ENCODE measurements at places on chromosomes 11 and 22. TPM values are rescaled to one million over a fixed set of nuclear protein-coding genes. Genes with fewer than 3 reads are reported as not detected.

- peak; percentile 30 for DNase-seq
These were observed 31.0 kb upstream of the PICALM start for GRCh38 chr11:86099874-86100273.

- DNase-seq = no peak
These were observed 37.4 kb downstream of the PDGFB start for GRCh38 chr22:39207141-39208012.

DNA sequence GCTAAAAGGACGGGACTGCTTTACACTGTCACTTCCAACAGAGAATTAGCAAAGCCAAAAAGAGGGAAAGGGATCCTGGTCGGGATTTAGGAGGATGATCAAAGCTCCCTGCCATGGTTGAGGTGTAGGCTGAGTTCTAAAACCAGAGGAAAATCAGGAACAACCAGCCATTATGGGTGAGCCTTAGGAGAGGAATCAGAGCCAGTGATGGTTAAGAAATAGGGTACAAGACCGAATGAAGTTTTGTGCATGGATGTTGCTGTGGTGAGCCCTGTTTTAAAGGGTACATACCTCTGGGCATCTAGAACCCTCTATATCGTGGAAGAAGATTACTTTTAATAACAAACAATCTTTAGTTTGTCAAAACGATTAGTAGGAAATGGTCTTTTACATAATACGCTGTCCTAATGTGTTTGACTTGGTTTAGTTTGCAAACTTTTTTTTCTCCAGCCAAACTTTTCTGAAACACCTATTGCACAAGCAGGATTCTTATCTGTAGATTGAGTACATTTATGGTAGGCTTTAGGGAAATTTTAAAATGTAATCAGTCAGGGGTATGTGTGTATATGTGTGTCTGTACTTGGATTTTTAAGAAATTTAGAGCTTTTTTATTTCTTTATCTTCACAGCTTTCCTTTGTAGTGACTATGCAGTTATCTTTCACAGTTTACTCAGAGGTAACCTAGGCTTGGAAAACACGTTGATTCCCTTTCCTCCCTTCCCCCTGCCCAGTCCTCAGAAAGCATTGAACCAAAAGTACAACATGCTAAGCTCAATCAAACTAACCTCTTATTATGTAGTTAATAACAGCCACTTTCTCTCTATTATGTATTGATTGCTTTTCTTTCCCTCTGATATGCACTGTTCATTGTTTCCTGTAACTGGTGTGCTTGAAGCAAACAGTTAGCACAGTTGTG, 26.8 kb downstream of the TRIM44 start:
- no peak for DNase-seq

The MMP13 gene
- total RNA-seq = 0.15 TPM

The P2RY6 gene
- 0.59 TPM for total RNA-seq

The MN1 gene
- total RNA-seq = 0.51 TPM

- DNase-seq = peak; percentile 96
These were observed 678 bp upstream of the ZFP91 start for GRCh38 chr11:58578136-58578634.

The FXYD6 gene
- 0.54 TPM for total RNA-seq

GRCh38 chr11:94325681-94326080, 21.3 kb downstream of the IZUMO1R start:
- peak; percentile 28 for DNase-seq

The PNPLA5 gene
- not detected for total RNA-seq

DNA sequence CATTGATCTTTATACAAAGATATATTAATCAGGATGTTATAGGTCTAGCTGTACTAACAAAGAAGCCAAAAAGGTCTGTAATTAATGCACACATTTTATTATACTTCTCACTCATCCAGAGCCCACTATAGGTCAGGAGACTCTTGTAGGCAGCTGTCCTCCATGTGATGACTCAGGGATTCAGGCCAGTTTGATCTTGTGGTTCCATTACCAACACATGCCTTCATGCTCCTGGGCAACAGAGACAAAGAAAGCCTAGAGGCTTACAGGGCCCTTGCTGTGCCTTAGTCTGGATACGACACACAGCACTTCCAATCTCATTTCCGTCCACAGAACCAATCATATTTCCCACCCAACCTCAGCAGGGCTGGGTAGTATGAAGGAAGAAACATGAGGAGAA, 150.3 kb upstream of the NCAM1 start:
- no peak for DNase-seq

The UQCR10 gene
- 93.7 TPM for total RNA-seq

DNA sequence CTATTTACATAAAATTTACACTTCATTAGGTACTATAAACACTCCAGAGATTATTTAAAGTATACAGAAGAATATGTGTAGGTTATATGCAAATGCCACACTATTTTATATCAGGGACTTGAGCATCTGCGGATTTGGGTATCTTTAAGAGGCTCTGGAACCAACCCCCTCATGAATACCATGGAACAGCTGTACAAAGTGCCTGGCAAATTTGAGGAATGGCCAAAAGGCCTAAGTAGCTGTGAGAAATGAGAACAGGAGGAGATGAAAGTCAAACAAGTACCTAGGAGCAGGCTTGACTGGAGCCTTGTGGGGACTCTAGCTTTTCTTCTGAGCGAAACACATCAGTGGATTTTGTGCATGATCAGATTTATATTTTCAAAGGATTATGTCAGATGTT, 149.3 kb downstream of the RBFOX2 start:
- DNase-seq = no peak

- DNase-seq = no peak
These were observed 32.5 kb upstream of the OR6M1 start for GRCh38 chr11:123838659-123839058.

GRCh38 chr22:36471341-36471821, 10.1 kb downstream of the TXN2 start:
- DNase-seq = no peak

GRCh38 chr22:25018009-25018408, 65.5 kb downstream of the KIAA1671 start:
- no peak for DNase-seq

GRCh38 chr11:108635106-108635505, 29.8 kb upstream of the DDX10 start:
- no peak for DNase-seq

DNA sequence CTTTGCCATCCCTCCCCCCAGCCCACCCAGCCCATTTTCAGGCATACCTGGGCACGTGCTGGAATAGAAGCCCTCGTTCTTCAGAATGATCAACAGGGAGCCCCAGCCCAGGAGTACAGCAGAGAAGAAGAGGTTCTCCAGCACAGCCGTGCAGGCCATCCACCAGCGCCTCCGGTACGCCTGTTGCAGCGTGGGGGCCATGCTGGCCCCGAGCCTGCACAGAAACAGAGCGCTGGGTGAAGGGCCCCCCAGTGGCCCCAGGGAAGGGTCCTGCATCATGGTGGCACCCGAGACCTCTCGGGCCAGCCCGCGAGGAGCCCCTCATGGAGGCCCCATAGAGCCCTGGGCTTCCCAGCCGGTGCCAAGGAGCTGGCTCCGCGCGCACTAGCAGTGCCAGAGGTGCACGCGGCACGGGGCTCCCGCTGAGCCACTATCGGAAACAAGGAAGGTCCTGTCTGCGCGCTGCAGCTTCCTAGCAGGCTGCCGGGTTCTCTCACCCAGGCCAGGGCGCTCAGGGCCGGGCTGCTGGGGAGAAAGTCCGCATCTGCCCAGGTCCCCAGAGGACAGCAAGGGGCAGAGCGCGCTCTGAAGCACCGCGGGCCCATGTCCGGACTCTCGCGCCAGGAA, 1.5 kb downstream of the SLC43A1 start:
- DNase-seq = no peak

- no peak for DNase-seq
These were observed 14.5 kb downstream of the PCSK7 start for GRCh38 chr11:117217141-117218084.

DNA sequence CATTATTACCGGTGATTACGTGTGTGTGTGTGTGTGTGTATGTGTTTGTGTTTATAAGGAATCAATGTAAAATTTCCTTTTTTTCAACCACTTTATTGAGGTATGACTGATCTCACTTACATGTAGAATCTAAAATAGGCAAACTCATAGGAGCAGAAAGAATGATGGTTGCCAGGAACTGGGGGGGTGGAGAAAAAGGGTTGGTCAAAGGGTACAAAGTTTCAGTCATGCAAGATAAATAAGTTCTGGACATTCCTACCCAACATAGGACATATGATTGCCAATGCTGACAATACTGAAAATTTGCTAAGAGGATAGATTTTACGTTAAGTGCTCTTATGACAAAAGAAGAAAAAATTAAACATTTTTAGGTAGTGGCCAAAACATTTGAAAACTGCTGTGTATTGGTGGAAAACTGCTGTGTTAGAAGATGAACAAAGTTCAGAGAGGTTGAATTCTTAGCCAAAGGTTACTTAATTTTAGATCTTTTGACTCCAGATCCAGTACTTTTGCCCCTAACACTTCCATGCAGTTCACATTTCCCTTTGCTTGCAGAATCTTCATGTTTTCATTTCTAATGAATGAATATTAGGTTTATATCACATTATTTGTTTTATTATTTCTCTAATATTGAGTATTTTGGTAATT, 49.5 kb downstream of the NNMT start:
- DNase-seq = no peak

GRCh38 chr11:86365546-86365945, 9.1 kb upstream of the CCDC81 start:
- no peak for DNase-seq

The PDGFD gene
- 1.3 TPM for total RNA-seq

The ROBO4 gene
- total RNA-seq = 0.26 TPM

The SCN2B gene
- total RNA-seq = not detected

The BIK gene
- 0.18 TPM for total RNA-seq

GRCh38 chr11:45060707-45061106, 85.7 kb upstream of the PRDM11 start:
- DNase-seq = no peak

The C11orf91 gene
- 1.3 TPM for total RNA-seq

- DNase-seq = no peak
These were observed 5.6 kb downstream of the ARHGEF17 start for GRCh38 chr11:73313652-73314051.

DNA sequence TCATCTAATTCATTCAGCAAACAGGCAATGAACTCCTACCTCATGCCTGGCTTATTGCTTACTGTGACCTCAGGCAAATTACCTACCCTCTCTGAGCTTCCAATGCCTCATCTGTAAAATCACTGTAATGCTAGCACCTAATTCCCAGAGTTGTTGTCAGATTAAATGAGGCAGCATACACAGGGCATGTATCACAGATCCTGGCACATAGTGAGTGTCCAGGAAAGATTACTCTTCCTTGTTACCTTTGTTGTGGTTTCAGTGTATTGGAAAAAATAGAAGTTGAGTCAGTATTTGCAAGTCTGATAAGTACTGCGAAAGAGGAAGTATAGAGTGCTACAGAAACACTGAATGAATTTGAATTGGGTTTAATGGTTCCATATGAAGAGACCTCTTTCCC, 26.4 kb upstream of the LRRC55 start:
- no peak for DNase-seq

- DNase-seq = no peak
These were observed 105.3 kb downstream of the ARFGAP2 start for GRCh38 chr11:47071341-47071740.

GRCh38 chr11:46367244-46367915, 14.1 kb upstream of the MDK start:
- no peak for DNase-seq

- peak; percentile 97 for DNase-seq
These were observed 446 bp upstream of the PRDM10 start for GRCh38 chr11:130002846-130003716.

- DNase-seq = no peak
These were observed 90.6 kb downstream of the CCDC83 start for GRCh38 chr11:85945788-85946187.

The ATXN10 gene
- 184 TPM for total RNA-seq

The RNASEH2C gene
- 107 TPM for total RNA-seq

The TUBA8 gene
- 1.3 TPM for total RNA-seq

- DNase-seq = no peak
These were observed 6.1 kb downstream of the FADS1 start for GRCh38 chr11:61810671-61811175.

The MISFA gene
- total RNA-seq = 5.0 TPM

GRCh38 chr11:18452927-18453326, 2.7 kb upstream of the LDHAL6A start:
- DNase-seq = no peak

DNA sequence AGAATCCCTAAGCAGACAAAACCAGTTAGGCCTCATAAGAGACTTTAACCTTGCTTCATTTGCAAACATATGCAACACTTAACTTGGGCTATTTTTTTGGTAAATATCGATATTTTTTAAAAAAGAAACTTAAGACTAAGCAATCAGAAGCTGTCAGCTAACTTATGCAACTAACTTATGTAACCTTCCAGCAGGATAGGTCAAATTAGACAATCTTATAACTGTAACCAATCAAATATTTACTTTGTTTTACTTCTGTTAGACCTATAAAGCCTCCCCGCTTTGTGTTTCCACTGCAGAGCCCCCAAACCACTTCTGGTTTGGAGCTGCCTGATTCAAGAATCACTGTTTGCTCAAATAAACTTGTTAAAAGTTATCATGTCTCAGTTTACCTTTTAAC, 8.0 kb downstream of the MSANTD4 start:
- DNase-seq = no peak

DNA sequence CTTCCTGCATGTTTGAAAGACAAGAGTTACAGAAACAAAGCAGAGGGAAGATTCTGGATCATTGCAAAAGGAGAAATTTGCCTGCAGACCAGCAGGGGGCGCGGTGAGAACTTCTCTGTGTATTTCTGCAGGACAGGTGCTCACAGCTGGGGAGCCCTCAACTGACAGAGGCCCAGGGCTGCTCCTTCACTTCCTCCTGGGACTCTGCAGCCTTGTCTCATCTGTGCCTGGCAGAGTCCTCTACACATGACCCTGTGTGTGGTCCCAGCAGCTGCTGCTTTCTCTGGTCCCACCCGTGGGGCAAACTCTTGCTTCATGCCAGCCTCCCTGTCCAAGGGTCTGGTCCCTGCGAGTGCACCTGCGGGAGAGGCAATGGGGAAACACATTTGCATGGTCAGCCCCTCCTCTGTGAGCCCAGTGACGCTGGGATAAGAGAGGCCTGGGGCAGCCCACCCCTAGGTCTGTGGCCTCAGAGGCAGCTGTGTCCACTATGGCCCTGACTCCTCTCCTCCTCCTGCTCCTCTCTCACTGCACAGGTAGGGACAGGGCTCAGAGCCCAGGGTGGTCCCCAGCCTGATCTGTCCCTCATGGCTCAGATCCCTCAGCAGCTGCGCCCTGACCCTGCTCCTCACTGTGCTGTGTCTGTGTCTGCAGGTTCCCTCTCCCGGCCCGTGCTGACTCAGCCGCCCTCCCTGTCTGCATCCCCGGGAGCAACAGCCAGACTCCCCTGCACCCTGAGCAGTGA, 43.2 kb upstream of the VPREB1 start:
- DNase-seq = no peak

DNA sequence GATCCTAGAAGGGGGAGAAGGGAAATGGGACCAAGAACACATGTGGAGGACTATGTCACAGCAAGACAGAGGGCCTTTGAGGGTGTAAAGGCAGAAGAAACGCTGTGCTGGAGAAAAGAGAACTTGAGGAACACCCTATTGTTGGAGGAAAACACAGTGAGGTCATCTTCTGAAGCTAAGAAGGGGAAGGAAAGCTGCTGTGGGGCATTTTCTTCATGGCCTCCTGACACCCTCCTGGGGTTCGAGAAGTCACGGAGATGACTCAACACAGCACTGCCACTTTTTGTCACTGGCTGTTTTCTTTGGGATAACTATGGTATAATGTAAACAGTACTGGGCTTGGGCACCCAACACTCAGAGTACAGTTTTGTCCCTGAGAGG, 492.6 kb upstream of the CADM1 start:
- no peak for DNase-seq

The CYB5R3 gene
- 102 TPM for total RNA-seq

The C11orf21 gene
- 0.31 TPM for total RNA-seq

GRCh38 chr11:129278586-129279319, 86.6 kb upstream of the ARHGAP32 start:
- DNase-seq = no peak

The FADS2 gene
- total RNA-seq = 679 TPM

GRCh38 chr11:120565466-120566155, 54.1 kb downstream of the GRIK4 start:
- DNase-seq = no peak
